ENCODE measurements at places on chromosomes 5 and 9.

DNA sequence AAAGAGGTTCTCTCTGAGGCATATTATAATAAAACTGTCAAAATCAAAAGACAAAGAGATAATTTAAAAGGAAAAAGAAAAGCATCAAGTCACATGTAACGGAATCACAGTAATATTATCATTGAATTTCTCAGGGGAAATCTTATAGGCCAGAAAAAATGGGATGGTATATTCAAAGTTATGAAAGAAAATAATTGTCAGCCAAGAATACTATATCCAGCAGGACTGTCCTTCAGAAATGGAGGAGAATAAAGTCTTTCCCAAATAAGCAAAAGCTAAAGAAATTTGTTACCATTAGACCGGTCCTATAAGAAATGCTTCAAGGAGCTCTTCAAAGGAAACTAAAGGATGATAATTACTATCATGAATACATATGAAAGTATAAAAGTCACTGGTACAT is 342.0 kb upstream of the GRAMD2B start:
- no peak for DNase-seq

DNA sequence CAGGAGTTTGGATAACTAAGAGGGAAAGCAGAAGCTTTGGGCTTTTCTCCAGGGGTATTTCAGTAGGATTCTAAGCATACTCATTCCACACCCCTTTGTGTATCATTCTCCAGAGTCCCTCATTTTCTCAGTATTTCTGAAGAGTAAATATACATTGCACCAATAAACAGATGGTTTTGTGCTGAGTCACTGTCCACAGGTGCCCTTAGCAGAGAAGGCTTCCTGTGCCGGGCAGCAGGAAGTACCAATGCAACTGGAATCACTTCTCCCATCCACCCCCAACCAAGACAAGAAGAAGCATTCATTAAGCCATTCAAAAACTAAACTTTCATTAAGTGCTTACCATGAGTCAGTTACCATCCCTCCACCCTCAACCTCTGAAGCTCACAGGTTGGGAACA is 3.6 kb upstream of the CCNJL start:
- no peak for DNase-seq

DNA sequence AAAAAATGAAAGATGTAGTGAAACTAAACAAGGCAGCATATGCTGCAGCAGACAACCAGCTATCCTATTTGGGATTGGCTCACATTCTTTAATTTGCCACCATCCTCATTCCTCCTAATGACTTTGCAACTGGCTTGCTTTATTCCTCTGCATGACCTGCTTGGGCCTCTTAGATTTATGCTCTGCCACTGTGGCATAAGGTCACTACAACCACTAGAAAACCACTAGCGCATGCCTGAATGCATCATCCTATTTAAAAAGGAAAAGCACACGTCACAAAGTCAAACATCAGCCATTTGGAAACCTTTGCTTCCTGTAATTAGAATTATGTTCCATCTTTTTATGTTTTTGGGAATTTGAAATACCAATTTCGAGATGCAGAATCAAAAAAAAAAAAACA is 40.8 kb upstream of the CCDC152 start:
- no peak for DNase-seq

DNA sequence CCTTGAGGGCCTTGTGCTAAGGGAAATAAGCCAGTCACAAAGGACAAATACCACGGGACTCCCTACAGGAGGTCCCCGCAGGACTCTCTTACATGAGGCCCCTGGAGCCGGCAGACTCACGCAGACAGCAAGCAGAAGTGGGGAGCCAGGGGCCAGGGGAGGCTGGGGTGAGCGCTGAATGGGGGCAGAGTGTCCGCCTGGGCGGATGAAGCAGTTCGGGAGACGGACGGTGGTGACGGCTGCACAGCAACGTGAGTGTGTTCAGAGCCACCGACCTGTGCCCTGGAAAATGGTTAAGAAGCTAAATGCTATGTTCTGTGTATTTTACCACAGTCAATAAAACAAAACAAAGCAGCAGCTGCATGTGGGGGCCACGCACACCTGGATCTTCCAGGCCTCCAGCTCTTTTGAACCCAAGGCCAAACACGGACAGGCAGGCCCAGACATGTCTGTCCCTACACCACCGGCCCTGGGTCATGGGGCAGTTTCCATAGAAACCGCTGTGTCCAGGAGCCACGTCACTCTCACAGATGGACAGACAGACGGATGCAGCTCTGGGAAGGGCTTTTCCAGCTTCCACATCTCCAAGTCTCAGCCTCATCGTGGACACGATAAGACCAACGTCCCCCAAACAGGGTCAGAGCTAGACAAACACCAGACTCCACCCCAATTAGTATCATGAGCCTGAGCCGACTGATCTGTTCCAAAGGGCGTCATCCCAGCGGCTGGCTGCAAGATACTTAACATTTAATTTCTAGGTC is 103.9 kb downstream of the VAV2 start:
- DNase-seq = no peak

- DNase-seq = no peak
Measured at GRCh38 chr9:91604451-91605179, 181.0 kb upstream of the NFIL3 start.

DNA sequence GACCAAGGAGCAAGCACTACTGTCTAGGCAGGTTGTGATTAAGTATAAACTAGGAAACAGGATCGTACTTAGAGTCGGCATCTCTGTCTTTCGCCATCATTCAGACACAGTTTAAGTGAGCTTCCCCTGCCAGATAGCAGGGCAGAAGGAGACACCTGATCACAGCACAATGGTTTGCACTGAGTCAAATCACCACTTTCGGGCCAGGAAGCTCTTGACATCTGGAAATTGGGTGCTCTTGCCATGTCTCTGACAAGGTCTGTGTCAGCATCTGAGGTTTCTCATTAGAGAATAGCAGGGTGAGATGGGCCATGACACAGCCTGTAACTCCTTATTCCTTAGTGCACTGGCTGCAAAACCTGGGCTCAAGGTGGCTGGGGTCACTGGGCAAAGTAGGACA is 8.3 kb downstream of the ADRB2 start:
- no peak for DNase-seq

DNA sequence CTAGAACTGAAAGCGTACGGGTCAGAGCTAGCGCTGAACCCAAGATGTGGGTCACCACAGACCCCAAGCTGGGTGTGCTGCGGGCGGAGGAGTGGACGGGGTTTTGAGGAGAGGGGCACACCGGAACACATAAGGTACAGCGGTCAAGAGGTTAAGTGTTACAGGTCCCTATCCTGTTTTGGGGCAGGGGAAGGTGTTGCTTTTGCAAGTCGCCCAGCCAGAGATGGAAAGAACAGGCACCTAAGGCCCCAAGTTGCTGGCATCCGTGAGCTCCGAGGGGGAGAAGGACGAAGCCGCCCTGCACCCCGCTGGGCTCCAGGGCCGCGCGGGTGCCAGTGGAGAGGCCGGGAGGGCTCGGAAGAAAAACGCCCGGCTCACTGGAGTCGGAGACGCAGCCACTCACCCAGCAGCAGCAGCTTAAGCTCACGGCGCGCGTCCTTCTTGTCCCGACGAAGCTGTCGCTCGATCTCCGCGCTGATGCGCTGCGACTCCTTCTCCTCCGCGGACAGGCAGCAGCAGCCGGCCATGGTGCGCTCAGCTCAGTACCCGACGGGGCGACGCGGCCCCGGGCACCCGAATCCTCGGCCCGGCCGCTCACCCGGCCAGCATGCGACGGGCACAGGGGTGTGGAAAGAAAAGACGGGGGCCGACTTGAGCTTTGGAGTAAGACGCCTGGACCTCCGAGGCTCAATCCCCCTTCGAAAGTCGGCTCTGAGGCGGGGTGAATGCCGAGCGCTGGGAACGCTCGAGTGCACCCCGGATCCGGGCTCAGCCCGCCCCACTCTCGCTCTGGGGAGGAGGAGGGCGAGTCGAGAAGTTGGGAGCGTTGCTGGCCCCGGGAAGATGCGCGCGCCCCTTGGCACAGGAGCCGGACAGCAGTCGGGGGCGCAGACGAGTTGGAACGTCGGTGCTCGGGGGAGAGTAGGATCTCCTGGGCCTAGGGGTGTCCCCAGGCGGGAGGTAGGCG is 572 bp downstream of the GNA14 start:
- DNase-seq = no peak

GRCh38 chr9:126508171-126508591 is 105.5 kb upstream of the LMX1B start:
- DNase-seq = no peak

GRCh38 chr5:180804129-180804618 is 1.6 kb upstream of the MGAT1 start:
- DNase-seq = no peak

DNA sequence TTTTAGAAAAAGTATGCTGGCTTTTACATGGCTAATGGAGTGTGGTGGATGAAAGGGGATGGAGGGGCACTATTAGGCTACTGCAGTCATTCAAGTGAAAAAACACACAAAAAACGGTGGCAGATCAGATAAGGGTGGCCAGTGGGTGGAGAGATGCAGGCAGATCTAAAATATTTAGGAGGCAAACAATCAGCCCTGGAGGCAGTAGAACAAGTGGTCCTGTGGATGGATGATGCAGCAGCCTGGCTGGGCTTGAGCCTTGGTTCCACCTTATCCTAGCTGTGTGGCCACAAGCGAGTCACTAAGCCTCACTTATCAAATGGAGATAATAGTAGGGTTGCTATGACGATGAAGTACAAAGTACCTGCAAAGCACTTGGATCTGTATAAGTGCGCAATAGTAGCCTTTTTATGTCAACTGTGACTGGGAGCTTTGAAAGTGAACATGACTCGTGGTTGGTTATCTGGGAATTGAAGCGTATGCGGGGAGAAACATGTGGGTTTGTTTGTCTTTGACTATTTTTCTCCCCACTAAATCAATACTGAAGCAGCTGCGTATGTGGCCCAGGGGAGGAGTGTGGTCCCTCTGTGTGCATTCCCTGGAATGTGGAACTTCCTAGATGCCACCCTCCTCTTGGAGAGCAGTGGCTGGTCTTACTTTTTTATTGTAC is 20.2 kb downstream of the NSG2 start:
- no peak for DNase-seq

DNA sequence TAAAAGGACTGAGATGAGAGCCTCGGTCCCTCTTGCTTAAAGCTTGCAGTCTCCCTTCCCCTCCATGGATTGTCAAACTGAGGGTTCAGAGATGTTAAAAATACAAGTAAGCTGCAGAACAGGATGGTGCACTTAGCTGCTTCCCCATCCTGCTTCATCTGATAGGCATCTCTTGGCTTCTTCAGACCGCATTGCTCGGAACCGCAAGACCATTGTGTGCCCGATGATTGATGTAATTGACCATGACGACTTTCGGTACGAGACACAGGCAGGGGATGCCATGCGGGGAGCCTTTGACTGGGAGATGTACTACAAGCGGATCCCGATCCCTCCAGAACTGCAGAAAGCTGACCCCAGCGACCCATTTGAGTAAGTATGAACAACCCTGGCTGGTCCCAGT is 65.5 kb upstream of the SAP30L start:
- DNase-seq = no peak

- DNase-seq = no peak
Measured at GRCh38 chr5:137016783-137017324, 482.3 kb downstream of the SPOCK1 start.

GRCh38 chr5:119335261-119335677 is 20.6 kb upstream of the TNFAIP8 start:
- DNase-seq = no peak

GRCh38 chr9:10835791-10836463 is 223.1 kb upstream of the PTPRD start:
- DNase-seq = no peak

DNA sequence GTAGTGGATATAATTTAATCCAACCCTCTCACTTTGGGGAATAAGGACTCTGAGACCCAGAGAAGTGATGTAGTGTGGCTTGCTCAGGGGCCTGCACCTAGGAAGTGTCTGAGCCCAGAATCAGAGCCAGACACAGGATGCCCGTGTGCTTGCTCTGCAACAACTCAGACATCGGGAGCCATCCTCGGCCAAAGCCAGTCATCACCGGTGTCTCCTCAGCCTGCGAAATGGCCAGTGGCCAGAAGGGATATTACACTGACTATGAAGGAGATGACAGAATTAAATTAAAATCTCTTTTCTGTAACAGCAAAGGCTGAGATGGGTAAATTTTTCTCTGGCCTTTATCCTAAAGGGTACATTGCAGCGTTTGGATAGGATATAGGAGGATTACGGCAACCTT is 102.9 kb downstream of the MARCHF11 start:
- no peak for DNase-seq

DNA sequence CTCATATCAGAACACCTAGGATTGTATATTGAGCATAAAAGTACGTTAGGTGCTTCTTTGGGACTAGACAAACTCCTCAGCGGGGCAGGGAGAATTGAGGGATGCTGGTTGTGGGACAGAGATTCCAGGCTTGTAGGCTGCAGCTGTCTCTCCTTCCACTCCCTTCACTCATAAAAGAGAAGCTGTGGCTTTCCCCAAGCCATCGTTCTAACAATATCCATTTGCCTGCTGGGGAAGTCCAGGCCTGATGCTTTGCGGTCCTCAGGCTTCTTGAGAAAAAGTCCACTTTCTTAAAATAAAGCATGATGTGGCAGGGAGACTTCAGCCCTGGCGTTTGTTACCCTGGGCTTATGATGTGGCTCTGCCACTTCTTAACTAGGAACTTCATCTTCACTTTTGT is 129.3 kb upstream of the OSMR start:
- no peak for DNase-seq

- no peak for DNase-seq
Measured at GRCh38 chr5:32090026-32090754, 83.9 kb downstream of the GOLPH3 start.

DNA sequence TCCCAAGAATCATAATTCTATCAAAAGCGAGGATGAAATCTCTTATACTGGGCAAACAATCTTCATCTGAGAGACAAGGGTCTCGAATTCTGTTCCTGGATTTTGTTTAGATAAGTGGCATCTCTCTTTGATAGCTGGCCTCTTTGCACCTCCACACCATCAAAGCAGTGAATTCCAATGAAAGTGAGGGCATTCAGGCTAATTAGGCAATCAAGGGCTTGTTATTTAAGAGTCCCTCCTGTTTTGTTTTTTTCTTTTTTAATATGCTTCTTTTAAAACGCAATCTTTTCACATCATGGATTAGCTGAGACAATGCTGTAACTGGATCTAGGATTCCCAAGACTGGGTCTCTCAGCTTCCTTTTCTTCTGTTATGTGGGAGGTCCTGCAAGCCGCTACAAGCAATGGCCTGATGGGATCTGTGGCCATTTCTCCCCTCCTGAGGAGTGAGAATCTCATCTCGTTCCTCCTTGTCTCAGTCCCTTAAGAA is 67.9 kb downstream of the TNC start:
- no peak for DNase-seq

GRCh38 chr9:4933177-4933576 is 51.9 kb upstream of the JAK2 start:
- no peak for DNase-seq

DNA sequence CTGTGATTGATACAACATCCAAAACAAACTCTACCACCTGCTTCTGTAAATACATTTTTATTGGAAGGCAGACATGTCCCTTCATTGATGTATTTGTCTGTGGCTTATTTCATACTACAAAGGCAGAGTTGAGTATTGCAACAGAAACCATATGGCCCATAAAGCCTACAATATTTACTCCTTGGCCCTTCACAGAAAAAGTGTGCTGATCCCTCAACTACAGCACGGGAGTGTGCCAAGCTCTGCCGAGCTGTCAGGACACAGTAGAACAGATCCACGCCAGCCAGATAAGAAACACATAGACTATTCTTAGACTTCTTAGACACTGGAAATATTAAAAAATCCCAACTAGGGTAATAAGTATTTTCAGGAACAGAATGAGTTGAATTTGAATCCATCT is 13.2 kb downstream of the TICAM2 start:
- DNase-seq = no peak

- no peak for DNase-seq
Measured at GRCh38 chr9:126877418-126877817, 17.0 kb downstream of the ZBTB34 start.

GRCh38 chr9:112569186-112569585 is 82.6 kb downstream of the KIAA1958 start:
- no peak for DNase-seq
